ENCODE measurements at places on chromosomes 12 and 14.
A peak's percentile ranks its signal among the peaks of the same experiment; 100 is the strongest.

DNA sequence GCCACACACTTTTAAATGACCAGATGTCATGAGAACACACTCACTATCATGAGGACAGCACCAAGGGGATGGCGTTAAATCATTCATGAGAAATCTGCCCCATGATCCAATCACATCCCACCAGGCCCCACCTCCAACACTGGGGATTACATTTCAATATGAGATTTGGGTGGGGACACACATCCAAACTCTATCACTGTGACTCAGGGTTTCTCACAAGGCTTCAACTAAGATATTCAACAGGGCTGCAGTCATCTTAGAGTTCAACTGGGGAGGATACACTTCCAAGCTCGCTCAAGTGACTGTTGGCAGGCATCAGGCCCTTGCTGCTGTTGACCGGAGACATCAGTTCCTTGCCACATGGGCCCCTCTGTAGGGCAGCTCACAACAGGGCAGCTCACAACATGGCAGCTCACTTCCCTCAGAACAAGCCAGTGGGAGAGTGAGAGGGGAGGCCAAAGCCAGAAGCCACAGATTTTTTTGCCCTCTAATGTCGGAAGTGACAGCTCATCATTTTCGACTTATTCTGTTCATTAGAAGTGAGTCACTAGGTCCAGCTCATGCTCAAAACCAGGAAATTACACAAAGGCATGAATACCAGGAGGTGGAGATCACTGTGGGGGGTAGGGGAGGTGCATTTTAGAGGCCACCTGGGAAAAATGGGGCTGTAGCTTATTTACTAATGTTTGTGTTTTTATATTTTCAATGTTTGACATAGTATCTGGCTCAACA, 50.8 kb upstream of the PTHLH start:
- peak; percentile 52 for DNase-seq

GRCh38 chr14:49892301-49892635, 614 bp upstream of the ARF6 start:
- DNase-seq: no peak

DNA sequence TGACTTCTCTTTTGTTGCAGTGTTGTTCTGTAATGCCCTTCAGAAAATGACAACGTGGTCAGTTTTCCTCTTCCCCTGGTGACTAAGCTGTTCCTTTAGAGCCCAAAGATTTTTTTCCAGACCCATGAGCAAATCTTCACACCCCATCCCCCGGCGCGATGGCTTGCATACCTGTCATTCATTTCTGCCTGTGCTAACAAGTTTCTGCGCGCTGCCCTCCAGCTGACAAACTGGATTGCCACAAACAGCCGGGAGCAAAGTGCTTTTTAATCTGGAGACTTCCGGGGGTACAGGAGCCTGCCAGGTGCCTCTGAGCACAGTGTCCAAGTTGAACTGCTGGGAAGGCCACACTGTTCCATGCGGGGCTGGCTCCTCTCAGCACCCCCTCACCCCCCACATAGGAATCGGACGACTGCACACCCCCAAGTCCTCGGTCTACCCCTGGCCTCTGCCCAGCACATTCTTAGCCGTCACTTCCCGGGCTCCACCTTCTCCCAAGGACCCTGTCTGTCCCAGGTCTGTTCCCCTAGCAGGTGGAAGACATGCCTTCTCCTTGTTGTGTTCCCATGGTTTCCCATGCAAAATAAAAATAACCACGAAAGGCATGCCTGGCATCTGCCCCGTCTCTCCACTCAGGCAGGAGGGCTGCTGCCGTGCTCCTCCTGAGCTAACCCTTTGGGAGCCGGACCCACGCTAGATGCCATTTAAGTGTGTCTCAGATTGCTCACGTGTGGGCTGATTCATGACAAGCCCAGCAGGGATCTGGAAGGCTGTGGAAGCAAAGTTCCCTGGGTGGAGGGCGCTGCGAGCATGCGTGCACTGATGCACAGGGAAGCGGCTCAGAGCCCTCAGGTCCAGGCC, 14.1 kb downstream of the RILPL1 start:
- DNase-seq: no peak

DNA sequence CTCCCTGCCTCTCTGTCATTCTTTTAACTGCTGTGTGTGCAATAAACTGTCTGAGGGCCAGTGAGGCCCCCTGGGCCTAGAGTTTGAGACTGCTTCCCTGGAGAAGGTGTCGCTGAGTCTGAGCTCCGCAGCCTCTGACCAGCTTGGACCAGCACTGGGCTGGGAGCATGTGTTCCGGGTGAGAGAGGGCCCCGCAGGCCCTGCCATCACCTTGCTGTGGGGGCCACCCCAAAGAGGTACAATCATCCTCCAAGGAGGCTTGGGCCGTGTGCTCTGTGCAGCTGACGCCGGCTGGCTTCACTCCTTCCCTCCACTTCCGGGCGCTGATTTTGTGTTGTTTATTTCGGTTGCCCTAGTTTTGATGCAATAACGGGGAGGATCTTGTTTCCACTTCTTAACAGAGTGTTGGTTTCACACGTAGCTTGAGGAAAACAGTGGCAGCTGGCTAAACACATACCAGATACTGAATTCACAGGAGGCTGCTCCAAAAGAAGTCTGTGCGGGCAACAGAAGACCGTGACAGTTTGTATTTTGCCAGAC, 121.6 kb downstream of the TMEM132C start:
- DNase-seq: no peak

- no peak for DNase-seq
Measured at GRCh38 chr14:92677087-92677668, 71.2 kb downstream of the LGMN start.

DNA sequence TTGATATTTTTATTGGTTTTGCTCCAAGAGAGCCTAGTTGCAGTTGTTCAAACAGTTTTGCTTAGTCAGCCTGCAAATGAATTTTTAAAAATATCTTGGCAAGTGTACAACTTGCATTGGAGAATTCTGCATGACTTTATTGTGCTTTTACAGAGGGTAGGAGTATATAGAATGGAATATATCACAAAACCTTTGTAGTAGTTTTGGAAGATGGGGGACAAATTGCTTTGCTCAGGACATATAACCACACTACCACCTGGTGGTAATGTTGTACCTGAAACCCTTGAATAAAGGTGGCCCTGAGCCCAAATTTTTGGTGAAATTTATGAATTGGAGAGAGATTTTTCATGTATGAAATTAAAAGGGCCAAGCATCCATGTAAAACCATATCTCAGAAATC, 645.2 kb downstream of the MED13L start:
- DNase-seq: no peak

- no peak for DNase-seq
Measured at GRCh38 chr12:47359310-47360092, 279.7 kb upstream of the AMIGO2 start.

GRCh38 chr12:89160716-89161123, 191.6 kb downstream of the DUSP6 start:
- no peak for DNase-seq

GRCh38 chr12:115517913-115518312, 759.6 kb downstream of the MED13L start:
- DNase-seq: no peak

GRCh38 chr14:99573000-99573330, 31.0 kb downstream of the CCDC85C start:
- no peak for DNase-seq

GRCh38 chr12:55684761-55685370, 22.8 kb downstream of the ITGA7 start:
- DNase-seq: no peak

DNA sequence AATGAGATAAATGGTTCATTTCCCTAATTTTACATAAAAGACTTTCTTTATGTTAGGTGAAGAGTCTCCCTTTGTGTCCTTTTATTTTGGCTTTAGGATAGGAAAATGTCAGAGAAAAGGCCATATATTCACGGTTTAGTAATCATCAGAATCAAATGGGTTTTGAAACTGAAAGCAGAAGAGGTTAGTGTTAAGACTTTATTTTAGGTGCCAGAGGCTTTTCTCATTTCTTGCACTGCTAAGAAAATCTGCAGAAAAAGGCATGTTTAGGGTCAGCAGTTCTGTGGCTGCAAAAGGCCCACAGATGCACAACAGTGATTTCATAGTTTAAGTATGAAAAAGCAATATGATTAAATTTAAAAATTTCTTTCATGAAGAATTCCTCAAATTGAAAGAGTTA, 80.4 kb upstream of the SINHCAF start:
- DNase-seq: no peak

DNA sequence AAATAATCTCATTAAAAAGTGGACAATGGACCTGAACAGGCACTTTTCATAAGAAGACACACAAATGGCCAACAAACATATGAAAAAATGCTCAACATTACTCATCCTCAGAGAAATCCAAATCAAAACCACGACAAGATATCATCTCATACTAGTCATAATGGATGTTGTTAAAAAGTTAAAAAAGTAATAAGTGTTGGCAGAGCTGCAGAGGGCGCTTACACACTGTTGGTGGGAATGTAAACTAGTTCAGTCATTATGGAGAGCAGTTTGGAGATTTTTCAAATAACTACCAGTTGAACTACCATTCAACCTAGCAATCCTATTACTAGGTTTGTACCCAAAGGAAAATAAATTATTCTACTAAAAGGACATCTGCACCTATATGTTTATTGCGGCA, 47.2 kb downstream of the FOXG1 start:
- no peak for DNase-seq

DNA sequence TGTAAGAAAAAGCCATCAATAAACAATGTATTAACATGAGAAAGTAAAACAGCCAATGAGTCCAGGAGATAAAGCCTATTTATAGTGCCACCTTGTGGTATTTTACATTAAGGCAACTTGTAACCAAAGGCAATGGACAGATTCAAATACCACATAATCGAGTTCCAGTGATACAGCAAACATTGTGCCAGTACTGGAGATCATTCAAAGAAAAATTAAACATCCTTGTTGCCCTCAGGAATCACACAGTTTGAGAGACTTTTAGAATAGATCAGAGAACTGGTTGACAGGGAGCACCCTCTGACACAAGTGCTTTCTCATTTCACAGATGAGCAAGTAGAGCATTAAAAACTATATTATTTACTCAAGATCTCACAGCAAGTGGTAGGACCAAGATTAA, 98.1 kb downstream of the DDHD1 start:
- peak; percentile 48 for DNase-seq

- no peak for DNase-seq
Measured at GRCh38 chr12:41819948-41820347, 324.7 kb downstream of the GXYLT1 start.

DNA sequence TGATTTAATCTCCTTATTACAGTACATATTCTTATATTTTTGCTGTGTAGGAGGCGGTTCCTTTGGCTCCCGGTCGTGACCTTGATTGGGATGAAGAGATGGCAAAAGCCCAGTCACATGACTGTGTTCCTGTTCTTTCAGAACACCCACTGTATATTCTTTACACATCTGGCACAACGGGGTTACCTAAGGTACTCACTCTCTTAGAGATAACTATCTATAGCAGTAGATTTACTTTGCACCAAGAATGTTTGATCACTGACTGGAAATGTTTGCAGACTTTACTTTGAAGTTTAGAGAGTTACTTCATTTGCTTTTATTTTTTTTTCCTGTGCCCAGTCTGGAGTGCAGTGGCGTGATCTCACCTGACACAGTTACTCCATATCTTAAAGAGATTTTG, 65.2 kb downstream of the ACSS3 start:
- DNase-seq: no peak

GRCh38 chr14:68674538-68675232, 118.2 kb downstream of the ZFP36L1 start:
- no peak for DNase-seq

GRCh38 chr12:26572137-26572536, 260.9 kb downstream of the ITPR2 start:
- no peak for DNase-seq

GRCh38 chr14:32697114-32697513, 241.6 kb upstream of the NPAS3 start:
- DNase-seq: no peak

All from HFF-Myc (cell line).